ENCODE measurements at places on chromosomes 16 and 17.

- DNase-seq, result no peak
These were observed 36.4 kb upstream of the TMEM97 start for GRCh38 chr17:28282596-28282995.

DNA sequence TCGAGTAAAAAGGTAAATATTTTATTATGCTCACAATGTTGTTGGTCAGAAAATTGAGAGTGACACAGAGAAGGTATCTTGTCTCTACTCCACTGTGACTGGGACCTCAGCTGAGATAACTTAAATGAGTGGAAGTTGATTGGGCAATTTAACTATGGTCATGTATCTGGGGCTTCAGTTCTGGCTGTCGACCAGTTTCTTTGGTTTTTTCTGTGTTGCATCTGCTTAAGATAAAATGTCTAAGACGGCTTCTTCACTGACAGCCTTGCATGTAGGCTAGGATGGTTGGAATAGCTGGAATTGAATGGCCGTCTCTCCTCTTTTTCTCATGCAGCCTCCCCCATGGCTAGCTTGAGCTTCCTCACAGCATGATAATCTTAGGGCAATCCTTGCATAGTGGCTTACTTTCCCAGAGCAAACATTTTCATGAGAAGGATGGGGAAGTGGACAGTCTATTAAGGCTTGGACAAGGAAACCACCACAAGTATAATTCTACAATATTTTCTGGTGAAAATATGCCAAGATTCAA, 433.7 kb downstream of the KIF2B start:
- DNase-seq, result no peak

- DNase-seq, result no peak
These were observed 12.0 kb downstream of the MINK1 start for GRCh38 chr17:4845118-4845517.

- no peak for DNase-seq
These were observed 184.5 kb downstream of the CCT6B start for GRCh38 chr17:34776456-34777443.

DNA sequence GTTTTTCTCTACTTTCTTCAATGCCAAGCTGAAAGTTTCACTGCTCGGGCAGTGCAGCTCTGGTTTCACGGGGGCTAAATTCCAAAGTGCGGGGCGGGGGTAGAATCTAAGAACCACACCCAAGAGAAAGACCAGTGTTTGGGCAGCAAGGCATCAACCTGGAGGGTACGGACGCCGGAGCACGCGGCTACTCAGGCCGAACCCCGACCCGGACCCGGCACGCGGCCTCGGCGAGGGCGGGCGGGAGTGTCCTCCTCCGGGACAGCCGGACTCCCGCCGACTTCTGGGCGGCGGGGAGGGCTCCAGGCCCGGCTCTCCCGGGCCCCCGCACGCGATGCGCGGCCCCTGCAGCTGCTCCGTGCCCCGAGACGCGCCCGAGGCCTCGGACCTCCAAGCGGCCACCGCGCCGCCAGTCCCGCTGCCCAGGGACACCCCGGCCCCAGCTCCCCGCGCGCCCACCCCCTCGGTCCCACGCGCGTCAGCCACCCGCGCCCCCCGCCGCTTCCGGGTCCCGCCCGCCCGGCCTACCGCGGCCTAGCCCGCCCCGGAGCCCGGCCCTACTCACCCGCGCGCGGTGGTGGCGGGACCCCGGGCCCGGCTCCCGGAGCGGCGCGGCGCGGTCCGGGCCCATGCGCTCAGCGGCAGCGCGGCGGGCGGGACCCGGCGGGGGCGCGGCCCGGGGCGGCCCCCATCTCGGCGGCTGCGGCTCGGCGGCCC, 561 bp downstream of the AXIN1 start:
- DNase-seq, result no peak

Measured in naive B cell (primary cell).